Hematopoietic multipotent progenitor cell treated with erythropoietin and hydrocortisone succinate and interleukin-3 and kit ligand, for 17 days (in vitro differentiated cells): ENCODE measurements at places on chromosomes 2 and 18.

DNA sequence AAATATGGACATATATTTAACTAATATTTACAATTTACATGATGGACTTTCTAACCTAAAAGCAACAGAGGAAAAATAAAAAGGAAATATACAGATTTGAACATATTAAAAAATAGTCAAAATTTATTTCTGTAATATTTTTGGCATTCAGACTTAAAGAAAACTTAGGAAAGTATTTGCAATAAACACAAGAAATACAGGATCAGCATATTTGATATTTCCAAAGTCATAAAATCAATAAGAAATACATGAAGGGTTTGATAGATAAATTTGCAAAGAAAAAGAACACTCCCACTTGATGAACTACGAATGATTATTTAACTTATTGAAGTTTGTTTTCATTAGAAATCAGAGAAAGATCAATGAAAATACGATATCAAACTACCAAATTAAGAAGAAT lies 48.6 kb upstream of the CD302 start:
- no peak for DNase-seq

- DNase-seq = peak; percentile 81
These were observed at the start of gene RIF1 for GRCh38 chr2:151409601-151410484. TSS of gene RIF1 (plus strand) at chr2:151409902. CDS start at chr2:151410424, 522 bp downstream.

- DNase-seq = no peak
These were observed 96.7 kb downstream of the GAREM1 start for GRCh38 chr18:32373995-32374394.

DNA sequence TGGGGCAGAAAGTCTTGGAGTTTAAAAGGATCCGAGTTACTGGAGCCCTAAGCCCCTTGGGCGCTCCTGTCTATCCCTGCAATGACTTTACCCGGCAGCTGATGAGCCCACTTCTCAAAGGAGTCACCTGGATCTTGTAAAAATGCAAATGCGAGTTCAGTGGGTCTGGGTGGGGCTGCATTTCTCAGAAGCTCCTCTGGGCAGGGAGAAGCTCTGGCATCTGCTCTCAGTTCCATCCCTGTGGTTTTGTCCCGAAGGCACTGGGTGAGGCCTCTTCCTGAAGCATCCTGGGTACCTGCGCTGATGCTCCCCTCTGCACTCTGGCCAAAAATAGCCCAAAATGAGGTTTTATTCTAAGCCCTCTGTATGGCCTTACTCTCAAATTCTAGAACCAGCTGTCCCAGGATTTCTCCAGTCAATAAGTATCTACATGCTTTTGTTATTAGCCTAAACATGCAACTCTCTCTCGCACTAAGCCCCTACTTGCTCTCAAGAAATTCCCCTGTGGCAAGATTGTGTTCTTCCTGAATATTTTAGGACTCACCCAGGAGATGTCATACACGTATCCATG lies 167.8 kb upstream of the APCDD1 start:
- no peak for DNase-seq

GRCh38 chr2:148640767-148641166 lies 3.8 kb upstream of the EPC2 start:
- DNase-seq = no peak

DNA sequence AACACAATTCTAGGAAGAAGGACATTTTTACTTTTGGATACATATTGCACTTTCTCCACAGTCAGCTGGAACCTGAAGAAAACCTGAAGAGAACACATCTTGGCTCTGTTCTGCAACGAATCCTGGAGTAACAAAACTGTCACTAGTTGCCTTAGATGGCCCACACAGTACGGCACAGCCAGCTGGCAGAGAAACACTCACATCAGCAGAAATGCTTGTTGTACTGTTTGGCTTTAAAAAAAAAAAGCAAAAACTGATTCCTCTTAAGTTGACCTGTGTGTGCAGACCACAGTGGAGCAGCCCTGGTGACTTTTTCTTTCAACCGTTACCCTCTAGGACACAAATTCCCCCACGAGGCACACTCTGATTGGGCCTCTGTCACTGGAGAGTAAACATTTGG lies 152.3 kb upstream of the TWIST2 start:
- DNase-seq = no peak

- DNase-seq = no peak
These were observed 281 bp downstream of the XPO1 start for GRCh38 chr2:61537950-61538199.

- DNase-seq = no peak
These were observed 3.9 kb downstream of the NRP2 start for GRCh38 chr2:205686056-205686782.

GRCh38 chr2:68732036-68732932 lies 2.3 kb upstream of the ARHGAP25 start:
- DNase-seq = no peak

- DNase-seq = no peak
These were observed 167.9 kb downstream of the TRIM43 start for GRCh38 chr2:95759481-95760246.

DNA sequence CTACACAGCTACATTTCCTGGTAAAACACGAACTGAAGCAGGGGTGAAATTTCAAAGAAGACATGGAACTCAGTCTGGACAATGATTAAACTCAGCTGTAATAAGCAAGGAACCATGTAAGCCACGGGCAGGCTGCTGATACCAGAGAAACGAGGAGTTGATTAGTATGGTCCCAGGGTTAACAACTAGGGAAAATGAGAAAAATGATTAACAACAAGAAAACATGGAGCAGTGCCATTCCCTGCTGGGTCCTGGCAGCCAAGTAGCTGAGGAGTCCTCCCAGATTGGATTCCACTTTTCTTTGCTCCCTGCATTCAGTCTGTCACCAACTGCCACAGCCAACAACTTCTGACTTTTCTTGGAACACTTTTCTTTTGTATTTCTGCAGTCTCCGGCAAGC lies 517.0 kb upstream of the KLHL29 start:
- no peak for DNase-seq

DNA sequence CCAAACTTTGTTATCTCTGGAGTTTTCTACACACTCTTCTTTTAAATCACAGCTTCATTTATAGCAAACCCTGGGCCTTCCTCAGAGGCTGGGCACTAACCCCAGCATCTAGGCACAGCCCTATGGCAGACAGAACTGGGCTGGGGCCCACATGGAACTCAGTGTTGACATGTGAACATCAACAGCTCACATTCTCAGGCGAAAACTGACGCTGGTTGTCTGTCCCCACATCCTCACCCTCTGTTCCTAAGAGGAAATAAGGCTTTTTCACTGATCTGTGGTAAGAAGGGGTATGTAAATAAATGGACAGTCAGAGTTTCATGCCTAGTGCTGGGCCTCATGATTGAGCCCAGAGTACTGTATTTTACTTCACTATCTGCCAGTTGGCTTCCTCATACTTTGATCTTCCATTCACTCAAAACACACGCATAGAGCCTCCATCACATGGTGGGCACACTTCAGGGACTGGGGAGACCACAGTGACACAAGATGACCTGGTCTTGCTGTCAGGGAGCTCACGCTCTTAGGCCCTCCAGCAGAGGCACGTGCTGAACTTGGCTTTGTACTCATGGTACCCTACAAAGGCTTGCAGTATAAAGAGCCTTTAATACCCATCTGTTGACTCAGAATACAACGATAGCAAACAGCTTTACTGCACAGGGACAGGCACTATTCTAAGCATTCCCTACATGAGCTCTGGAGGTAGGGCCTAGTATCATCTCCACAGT lies 43.0 kb downstream of the EFEMP1 start:
- no peak for DNase-seq

DNA sequence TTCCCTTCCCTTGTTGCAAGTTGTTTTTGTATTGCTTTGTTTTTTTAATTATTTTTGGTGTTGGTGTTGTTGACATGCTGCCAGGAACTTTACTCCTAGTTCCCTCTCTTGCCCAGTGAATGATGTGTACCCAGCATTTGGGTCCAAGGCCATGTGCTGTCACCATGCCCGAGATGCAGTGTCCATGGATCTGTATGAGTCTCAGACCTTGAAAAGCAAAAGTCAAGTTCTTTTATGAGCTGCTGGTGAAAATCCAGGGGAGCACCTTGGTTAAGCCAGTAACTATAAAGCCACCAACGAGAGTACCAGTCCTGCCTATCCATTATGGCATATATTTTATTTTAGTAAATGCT lies 236.4 kb downstream of the BCL11A start:
- no peak for DNase-seq

DNA sequence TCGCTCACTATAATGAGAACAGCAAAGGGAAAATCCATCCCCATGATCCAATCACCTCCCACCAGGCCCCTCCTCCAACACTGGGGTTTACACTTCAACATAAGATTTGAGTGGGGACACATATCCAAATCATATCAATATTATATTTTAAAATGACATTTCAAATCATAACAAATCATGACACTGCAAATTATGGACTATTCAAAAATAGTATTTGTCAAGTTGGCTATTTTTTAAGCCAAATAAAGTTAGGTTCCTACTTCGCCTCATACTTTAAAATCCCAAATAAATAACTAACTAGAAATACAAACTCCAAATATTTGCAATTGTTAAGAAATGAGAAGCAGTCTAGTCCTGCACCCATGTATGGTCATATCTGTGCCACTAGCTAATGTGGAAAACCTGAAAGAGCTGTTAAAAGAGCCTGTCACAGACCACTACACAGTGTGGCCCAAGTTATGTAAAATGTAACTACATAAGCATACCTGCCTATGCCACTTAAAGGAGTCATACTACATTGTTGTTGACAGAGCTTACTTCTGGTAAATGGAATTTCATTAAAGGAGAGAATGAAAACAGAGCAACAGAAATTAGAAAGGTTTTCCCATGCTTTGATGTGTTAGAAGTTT lies 334.7 kb upstream of the GULP1 start:
- DNase-seq = no peak

GRCh38 chr2:71744781-71745180 lies 291.4 kb downstream of the DYSF start:
- DNase-seq = no peak

- no peak for DNase-seq
These were observed 41.0 kb upstream of the SLC9A2 start for GRCh38 chr2:102578376-102578775.

- DNase-seq = no peak
These were observed 189.8 kb downstream of the CAMKMT start for GRCh38 chr2:44551497-44551896.

- DNase-seq = no peak
These were observed 210.5 kb downstream of the LDLRAD4 start for GRCh38 chr18:13429016-13429415.

DNA sequence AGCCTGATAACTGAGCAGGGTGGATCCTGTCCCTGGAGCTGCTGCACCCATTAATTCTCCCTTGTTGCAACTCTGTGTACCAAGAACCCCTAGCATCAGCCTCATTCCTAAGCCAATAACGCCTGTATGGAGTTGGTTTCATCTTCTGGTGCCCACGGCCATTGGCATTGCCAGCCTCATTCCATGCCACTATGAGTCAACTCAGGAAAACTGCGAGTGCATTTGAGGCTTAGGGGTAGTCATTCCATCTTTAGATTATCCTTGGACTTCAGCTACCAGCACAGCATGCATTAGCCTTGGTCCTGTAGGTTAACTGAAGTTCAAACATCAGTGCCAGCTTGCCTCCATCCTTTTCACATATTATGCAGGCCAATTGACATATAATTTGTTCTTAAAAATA lies 1.4 kb upstream of the TRIM54 start:
- DNase-seq = no peak

DNA sequence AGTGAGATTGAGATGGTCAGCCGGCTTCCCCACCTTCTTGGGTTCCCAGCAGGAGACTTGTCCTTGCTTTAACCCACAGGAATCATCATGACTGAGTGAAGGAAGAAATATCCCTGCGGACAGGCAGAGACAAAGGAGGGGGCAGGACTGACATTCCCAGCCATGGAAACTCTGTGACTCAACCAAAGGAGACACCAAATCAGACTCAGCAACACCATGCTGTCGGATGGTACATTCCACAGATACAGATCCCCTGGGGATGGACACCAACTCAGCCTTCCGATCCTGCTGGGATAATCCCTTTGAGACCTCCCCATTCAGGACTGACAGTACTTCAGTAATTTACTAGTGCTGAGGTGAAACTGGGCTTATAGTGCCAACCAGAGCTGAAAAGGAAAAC lies 518.3 kb downstream of the XIRP2 start:
- DNase-seq = no peak

DNA sequence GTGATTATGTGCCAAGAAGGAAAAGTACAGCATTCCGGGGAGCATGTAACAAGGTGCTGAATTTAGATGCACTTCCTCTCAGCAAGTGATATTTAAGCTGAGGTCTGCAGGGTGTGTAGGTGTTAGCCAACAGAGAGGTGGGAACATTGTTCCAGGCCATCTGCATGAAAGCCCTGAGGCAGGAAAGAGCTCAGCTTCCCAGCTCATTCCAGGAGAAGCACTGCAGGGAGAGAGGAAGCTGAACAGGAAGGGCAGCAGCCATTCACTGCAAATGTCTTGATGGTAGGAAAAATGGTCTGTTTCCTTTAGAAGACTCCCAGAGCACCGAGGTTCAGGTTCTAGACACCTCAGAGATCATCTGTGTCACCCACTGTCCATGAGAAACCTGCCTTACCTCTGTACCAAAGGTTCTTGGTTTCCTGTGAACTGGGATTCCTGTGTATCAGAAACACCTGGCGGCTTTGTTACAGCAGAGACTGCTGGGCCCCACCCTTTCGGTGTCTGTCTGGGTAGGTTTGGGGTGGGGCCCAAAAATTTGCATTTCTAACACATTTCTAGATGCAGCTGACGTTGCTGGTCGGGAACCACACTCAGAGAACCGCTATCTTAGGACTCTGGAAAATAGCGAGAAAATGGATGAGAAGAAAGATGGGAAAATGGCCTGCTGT lies 84.0 kb downstream of the RTN4 start:
- no peak for DNase-seq

DNA sequence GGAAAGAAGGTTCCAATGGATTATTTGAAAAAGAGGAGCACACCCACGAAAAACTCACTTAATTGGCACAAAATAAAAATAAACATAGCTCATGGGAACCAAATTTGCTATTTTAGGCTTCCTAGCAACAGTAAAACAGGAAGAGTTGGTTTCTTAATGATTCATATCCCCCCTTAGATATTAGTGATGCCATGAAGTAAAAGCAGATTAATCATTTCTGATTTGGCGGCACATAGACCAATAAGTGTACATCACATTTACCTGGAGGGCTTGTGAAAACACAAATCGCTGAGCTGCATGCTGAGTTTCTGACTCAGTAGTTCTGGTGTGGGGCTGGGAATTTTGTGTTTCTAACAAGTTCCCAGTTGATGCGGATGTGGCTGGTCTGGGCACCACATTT lies 260.4 kb downstream of the SLC4A3 start:
- no peak for DNase-seq

DNA sequence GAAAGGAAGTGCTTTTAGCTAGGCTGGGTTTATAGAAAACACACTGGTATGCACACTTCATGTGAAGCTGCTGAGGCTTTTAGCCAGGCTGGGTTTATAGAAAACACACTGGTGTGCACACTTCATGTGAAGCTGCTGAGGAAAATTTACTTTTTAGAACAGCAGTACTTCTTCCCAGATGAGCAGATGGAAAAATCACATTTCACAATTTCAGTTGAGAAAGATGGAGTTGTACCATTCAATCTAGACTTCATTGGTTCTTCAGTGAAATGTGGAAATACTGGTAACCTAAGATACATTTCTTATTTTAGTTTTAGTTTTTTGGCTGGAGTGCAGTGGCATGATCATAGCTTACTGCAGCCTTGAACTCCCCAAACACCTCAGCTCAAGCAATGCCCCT lies 11.1 kb downstream of the SNTG2 start:
- no peak for DNase-seq
